ENCODE measurements at places on chromosomes 4 and X. TPM values are rescaled to one million over a fixed set of nuclear protein-coding genes. Genes with fewer than 3 reads are reported as not detected.

GRK4 gene
- total RNA-seq = 4.1 TPM

FAM236B gene
- total RNA-seq = not detected

GJB1 gene
- total RNA-seq = not detected

CACNA1F gene
- not detected for total RNA-seq

HTR2C gene
- under 0.01 TPM for total RNA-seq

C4orf54 gene
- total RNA-seq = not detected

TRIM75 gene
- total RNA-seq = not detected

PPP2R3B gene
- 10.1 TPM for total RNA-seq

USP17L15 gene
- total RNA-seq = not detected

TCEAL7 gene
- 37.3 TPM for total RNA-seq

SPACA5 gene
- not detected for total RNA-seq

PAPSS1 gene
- total RNA-seq = 41.3 TPM

GABRA4 gene
- total RNA-seq = not detected

CSAG2 gene
- not detected for total RNA-seq

RWDD4 gene
- 13.1 TPM for total RNA-seq

SULT1E1 gene
- 0.09 TPM for total RNA-seq

MXRA5 gene
- total RNA-seq = 21.1 TPM

MMRN1 gene
- 0.14 TPM for total RNA-seq

SPANXN4 gene
- not detected for total RNA-seq

TRIM61 gene
- total RNA-seq = 2.1 TPM

ADH7 gene
- total RNA-seq = not detected

PDZD11 gene
- total RNA-seq = 40.5 TPM

PDCL2 gene
- not detected for total RNA-seq

NXT2 gene
- total RNA-seq = 10.8 TPM

MAPK10 gene
- 14.4 TPM for total RNA-seq

OPN1MW3 gene
- not detected for total RNA-seq

DUX4 gene
- not detected for total RNA-seq

TMEM154 gene
- total RNA-seq = 2.3 TPM

LEF1 gene
- 0.14 TPM for total RNA-seq

SPANXA2 gene
- 0.28 TPM for total RNA-seq

UBA6 gene
- total RNA-seq = 60.7 TPM

GC gene
- total RNA-seq = not detected

DDX53 gene
- total RNA-seq = not detected

MAP9 gene
- 8.7 TPM for total RNA-seq

TMPRSS11E gene
- not detected for total RNA-seq
